IMR-90 (cell line): ENCODE measurements at places on chromosomes 1 and 21. TPM values are rescaled to one million over a fixed set of nuclear protein-coding genes. Genes with fewer than 3 reads are reported as not detected.

Gene FCRL1
- not detected in 2 replicates for total RNA-seq

Gene CYP4Z1
- total RNA-seq: not detected in 2 replicates

Gene RHCE
- 0.54 and 0.56 TPM in 2 replicates for total RNA-seq

Gene ALX3
- not detected in 2 replicates for total RNA-seq

Gene F5
- not detected in 2 replicates for total RNA-seq

Gene GSTM3
- total RNA-seq: 101 and 131 TPM in 2 replicates

Gene NPHS2
- total RNA-seq: not detected in 2 replicates

Gene CELSR2
- total RNA-seq: 1.1 and 1.3 TPM in 2 replicates

Gene PTPRC
- total RNA-seq: not detected in 2 replicates

Gene RHBDL2
- 0.28 and 0.36 TPM in 2 replicates for total RNA-seq
